WTC11 (cell line): ENCODE measurements at places on chromosomes 7 and 10.

DNA sequence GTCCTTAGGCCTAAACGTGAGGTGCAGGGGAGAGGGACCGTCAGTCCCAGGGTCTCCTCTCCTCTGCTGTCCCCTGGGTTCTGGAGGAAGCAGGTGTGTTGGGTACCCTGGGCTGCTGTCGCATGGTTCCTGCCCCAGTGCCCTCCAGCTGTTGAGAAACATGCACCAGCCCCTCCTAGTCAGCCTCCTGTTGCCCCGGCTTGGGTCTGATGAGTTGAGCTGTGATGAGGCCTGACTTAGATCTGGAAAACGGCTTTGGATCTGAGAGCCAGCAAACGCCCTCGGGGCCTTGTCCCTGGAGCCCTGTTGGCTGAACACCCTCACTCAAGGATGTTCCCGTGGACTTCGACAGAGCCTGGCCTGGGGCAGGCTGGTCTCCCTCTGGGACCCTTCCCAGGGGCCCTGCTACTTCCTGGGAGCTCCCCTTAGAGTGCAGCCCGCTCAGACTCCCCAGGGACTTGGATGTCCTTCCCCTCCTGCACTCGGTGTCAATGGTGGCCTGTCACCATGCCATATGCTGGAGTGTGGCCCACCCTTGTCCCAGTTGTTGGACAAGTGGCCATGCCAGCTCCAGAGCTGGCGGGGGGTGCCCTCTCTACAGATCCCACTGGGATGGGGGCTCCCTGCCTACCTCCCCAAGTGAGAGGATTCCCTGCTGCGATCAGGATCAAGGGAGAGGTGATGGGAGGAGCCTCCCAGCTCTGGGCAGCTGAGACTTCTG, 12.3 kb downstream of the ZNF316 start:
- no peak for DNase-seq

- no peak for DNase-seq
Measured at GRCh38 chr7:135342887-135343286, 109.2 kb downstream of the STRA8 start.

DNA sequence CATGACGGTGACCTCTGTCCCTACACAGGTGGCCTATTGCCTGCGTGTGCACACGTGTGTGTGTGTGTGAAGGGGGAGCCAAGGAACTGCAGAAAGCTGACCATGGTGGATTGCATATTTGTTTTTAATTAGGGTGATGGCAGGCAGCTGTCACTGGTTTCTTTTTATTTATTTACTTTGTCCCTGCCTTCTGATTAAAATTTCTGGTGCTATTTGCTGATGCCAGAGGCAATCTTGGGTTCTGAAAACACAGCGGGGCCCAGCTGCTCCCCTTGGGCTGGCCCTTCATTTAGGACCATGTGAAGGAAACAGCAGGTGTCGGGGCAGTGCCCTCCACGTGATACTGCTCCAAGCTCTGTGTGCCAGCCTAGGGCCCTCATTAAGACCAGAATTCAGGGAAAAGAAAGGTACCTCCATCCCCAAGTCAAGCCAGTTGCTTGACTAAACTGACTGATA, 71.3 kb upstream of the PODXL start:
- no peak for DNase-seq

GRCh38 chr10:114761205-114762193, 60.1 kb upstream of the FHIP2A start:
- no peak for DNase-seq
